ENCODE measurements at places on chromosomes 1 and 21. TPM values are rescaled to one million over a fixed set of nuclear protein-coding genes. Genes with fewer than 3 reads are reported as not detected.

PLA2G2C gene
- not detected for total RNA-seq

MSH4 gene
- not detected for total RNA-seq

OLFML2B gene
- 0.61 TPM for total RNA-seq

PERM1 gene
- 0.10 TPM for total RNA-seq

NGF gene
- 1.5 TPM for total RNA-seq

HHIPL2 gene
- 9.7 TPM for total RNA-seq
